Adrenal gland (tissue), 19 donors: ENCODE measurements at places on chromosomes 1 and 21. TPM values are rescaled to one million over a fixed set of nuclear protein-coding genes. Genes with fewer than 3 reads are reported as not detected.

Gene LRRIQ3
- polyA plus RNA-seq = 3.8 TPM

DNA sequence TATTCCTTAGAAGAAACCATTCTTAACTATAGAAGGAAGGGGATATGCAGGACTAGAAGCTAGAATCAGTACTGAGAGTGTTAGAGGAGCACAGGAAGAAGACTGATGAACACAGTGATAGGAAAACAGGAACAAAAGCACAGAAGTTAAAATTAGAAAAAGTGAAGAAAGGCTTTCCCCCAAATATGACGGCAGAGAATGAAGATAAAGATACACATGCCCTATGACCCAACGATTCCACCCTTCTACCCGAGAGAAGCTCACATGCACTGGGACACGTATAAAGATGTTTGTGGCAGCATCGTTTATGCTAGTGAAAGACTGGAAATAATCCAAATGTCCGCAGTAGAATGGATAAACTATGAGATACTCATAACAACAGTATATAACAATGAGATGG lies 74.2 kb downstream of the DTL start:
- DNase-seq = no peak

- DNase-seq = peak; percentile 82
These were observed 592 bp downstream of the ZNF692 start for GRCh38 chr1:248858096-248858890.

DNA sequence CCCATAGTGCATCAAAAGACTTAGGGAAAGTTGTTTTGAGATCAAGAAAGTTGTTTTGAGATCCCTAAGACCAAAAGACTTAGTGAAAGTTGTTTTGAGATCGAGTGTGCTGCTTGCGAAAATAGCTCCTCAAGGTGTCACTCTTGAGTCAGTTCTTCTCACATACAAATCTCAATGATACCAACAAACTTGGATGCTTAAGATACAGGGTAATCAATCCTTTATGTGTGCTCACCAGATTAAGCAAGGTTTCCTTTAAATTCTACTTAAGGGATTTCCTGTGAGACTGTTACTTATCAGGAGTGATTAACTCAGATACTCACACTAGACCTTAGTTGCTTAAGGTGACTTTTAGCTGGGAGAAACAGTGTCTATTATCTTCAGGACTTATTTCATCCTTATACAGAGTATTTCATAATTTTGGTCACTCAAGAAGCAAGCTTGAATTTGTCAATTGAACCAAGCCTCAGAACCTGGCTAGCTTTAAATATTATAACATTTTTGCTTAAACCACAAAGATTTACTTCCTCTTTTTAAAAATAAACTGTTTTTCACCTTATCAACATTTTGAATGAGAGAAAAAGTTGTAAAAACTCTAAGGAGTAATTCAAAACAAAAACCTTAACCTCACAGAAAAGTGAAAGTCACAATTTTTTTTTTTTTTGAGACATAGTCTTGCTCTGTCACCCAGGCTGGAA lies 8.0 kb upstream of the RLF start:
- no peak for DNase-seq

DNA sequence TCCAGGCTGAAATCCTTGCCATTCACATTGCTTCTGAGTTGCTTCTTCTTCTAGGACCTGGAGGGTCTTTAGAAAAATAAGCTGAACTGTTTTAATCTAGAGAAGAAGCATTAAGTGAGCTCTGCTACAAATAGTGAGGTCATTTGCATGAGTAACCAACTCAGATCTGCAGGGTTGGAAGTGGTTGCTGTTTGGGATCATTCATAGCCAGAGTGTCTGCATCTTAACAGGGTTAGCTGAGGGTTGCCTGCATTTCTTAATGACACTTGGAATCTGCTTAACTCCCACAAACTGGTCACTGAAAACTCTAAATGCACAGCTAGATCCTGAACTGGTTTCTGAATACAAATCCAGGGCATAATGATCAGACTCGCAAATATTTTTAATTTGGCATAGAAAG lies 9.9 kb downstream of the CNIH3 start:
- DNase-seq = no peak

Gene TMPRSS3
- polyA plus RNA-seq = not detected

DNA sequence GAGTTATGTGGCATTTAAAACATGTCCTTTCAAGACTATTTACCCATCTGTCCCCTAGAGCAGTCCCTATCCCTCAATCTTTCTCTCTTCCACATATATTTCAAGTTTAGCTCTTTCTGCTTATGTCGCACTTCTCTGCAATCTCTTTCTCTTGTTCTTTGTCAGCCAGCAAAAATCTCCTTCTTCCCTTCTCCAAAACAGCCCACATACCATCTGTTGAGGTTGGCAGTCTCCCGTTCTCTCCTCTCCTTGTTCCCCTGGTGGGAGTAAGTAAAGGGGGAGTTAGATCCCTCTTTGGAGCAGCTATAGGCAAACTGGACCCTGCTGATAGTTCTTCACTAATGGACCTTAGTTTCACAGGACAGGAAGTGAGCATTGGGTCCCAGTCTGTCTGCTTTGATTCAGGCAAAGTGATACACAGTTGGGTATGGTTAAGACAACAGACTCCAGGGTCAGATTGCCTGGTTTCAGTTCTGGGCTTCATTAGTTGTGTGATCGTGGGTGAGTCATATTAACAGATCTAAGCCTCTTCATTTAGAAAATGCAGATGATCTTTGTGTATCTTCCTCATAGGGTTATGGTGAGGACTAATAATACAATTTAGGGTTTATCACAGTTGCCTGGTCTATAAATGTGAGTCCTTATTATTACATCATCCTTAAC lies 19.7 kb downstream of the BRINP2 start:
- DNase-seq = no peak

Gene S100A12
- polyA plus RNA-seq = 9.1 TPM

GRCh38 chr21:33402001-33402979 lies 923 bp upstream of the IFNGR2 start:
- peak; percentile 61 for DNase-seq

GRCh38 chr1:37288900-37289299 lies 185.5 kb upstream of the ZC3H12A start:
- DNase-seq = no peak

Gene ACTA1
- 4.1 TPM for polyA plus RNA-seq

Gene CCDC27
- polyA plus RNA-seq = not detected

Gene USP33
- polyA plus RNA-seq = 65.6 TPM

DNA sequence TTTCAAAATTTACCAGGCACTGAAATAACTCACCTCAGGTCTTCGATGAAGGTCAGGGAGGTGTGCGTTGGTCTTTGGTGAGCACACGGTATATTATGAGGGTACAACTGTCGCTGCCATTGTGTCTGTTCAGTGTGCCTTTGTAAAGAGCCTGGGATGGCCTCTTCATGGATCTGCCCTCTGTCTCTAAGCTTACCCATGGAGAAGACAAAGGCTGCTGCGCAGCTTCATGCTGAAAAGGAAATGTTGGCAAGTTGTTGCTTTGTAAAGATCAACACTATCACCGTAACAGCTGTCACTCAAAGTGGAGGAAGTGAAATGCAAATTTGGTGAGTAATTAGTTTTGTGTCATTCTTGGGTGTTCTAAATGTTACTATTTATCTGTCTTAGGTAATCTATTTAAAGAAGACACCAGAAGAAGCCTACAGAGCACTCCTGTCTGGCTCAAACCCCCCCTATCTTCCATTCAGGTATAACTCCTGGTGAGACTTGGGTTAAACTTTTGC lies 71.6 kb downstream of the CDC14A start:
- no peak for DNase-seq

- no peak for DNase-seq
These were observed 35.4 kb upstream of the LRRC8B start for GRCh38 chr1:89489047-89489729.

Gene SCAF4
- 17.6 TPM for polyA plus RNA-seq

Gene CHI3L1
- polyA plus RNA-seq = 0.53 TPM

Gene ZNF670
- polyA plus RNA-seq = 0.84 TPM

DNA sequence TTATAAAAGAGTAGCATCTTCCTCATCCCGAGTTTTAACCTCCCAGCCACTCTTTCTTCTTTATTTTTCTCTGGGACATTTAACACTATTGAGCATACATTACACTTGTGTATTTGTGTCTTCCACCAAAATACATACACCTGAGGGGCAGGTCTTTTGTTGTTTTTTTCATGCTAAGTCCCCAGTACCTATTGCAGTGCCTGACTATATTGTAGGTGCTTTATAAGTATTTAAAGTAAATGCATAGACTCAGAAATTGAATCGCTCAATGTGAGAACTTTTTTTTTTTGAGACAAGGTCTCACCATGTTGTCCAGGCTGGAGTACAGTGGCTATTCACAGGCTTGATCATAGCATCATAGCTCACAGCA lies 7.8 kb upstream of the SEMA4A start:
- no peak for DNase-seq

DNA sequence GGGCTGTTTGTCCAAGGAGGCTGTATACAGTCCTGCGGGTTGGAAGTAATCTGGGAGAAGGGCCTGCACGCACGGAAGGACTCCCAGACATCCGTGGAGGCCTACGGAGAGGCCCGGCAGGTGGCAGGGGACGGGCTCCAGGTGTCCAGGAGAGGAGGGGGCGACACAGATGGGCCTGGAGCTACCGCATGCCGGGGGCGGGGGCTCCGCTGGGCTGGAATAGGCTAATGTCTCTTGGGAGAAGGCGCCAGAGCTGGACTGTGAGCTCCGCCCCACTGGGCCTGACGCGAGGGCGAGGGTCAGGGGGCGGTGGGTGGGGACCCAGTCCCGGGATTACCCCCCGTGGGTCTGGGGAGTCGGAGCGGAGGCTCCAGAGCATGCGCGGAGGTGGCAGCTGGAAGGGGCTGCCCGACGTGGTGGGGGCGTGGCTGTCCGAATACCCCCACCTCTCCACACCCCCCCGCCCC lies 659 bp downstream of the AGO1 start:
- peak; percentile 57 for DNase-seq

GRCh38 chr1:243845888-243846287 lies 4.2 kb downstream of the AKT3 start:
- DNase-seq = no peak

Gene MCOLN3
- polyA plus RNA-seq = 144 TPM

GRCh38 chr1:33060579-33061083 lies 20.3 kb upstream of the AZIN2 start:
- no peak for DNase-seq

DNA sequence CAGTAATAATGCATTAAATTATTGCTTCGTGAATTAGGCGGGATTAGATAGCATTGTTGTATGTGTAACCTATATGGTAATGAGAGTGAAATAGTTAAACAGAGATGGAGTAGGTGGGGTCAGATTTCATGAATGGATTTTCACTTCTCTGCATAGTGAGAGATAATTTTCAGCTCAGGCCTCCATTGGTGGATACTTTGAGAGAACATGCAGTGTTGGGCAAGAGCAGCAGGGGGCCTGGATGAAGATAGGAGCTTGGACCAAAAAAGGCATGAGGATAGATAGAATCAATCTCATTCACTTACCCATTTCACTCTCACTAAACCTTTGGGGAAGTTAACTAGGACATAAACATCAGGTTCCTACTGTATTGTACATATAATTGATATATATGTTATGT lies 39.5 kb upstream of the C1orf87 start:
- no peak for DNase-seq

Gene MIER1
- 13.0 TPM for polyA plus RNA-seq

DNA sequence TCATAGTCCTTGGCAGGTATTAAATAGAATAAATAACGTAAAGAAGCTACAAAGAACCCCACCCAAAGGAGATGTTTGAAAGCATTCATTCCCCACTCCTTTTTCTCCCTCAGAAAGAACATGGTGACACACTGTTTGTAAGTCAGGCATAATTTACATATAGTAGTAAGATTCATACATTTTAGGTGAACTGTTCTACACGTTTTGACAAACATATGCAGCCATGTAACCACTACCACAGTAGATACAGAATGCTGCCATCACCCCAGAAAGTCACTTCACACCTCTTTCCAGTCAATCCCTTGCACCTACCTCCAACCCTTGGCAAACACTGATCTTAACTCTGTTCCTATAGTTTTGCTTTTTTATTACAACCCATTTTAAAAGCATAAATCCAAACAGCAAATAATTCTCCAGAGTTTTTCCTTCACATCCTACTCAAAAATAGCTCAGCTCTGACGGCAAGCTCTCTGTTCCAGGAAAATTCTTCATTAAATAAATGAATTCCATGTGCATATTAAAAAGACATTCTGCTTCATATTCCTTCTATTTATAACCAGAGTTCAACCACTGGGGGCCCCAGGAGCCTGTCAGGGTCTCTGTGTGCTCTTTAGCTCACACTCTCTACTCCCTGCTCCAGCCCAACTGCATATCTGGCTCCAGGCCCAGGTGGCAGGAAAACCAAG lies 258.8 kb downstream of the PLPP3 start:
- DNase-seq = no peak

GRCh38 chr1:161954466-161954865 lies 69.2 kb downstream of the OLFML2B start:
- DNase-seq = no peak

Gene ITLN2
- not detected for polyA plus RNA-seq

Gene DPYD
- polyA plus RNA-seq = 14.9 TPM

- no peak for DNase-seq
These were observed 4.2 kb downstream of the MYOG start for GRCh38 chr1:203081465-203082230.

DNA sequence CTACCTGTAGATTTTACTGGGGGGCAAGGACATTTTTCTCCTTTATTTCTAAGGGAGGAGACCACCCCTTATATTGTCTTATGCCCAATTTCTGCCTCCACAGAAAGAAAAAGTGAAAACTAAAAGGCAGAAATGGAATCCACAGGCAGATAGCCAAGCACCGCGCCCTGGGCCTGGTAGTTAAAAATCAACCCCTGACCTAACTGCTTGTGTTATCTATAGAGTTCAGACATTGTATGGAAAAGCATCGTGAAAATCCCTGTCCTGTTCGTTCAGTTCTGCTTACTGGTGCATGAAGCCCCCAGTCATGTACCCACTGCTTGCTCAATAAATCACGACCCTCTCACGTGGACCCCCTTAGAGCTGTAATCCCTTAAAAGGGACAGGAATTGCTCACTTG lies 33.7 kb upstream of the IL6R start:
- DNase-seq = no peak

DNA sequence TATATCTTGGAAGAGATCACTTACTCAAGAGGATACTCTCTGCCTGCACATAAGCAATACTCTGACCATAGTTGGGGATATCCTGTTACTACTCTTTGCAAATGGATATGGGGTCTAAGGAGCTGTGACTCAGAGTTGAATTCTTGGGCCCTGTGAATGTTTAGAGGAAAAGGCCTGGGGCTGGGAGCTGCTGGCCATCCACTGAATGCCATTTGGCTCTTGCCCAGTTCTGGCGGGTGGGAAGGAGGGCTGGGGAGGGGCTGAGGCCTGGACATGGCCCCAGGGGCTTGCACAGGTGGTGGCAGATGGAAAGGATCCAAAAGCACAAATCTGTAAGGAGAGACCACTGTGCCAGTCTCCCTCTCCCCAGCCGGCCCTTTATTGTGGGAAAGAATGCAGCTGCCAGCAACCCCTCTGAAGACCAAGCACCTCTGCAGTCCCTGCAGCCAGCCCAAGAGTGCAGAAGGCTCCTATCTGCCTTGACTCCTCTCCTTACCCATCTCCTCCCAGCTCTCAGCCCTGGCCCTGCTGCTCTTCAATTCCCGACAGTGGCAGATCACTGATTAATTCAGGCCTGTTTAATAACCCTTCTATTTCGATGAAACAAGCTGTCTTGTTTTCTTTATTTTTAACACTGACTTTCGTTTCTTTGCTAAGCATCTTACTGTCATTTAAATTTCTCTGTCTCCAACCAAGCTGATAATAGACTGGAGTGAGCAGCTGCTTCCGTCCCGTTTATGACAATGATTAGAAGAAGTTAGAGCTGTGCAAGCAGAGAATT lies 12.1 kb downstream of the PLXNA2 start:
- no peak for DNase-seq

Gene VAV3
- 1.1 TPM for polyA plus RNA-seq

GRCh38 chr1:47187231-47187925 lies 2.5 kb downstream of the PDZK1IP1 start:
- no peak for DNase-seq

Gene TAS1R1
- 0.27 TPM for polyA plus RNA-seq

Gene ZBED6
- polyA plus RNA-seq = 2.6 TPM
